CD8-positive, alpha-beta T cell (primary cell): ENCODE measurements at places on chromosomes 1 and 21.
A peak's percentile ranks its signal among the peaks of the same experiment; 100 is the strongest.

- no peak for DNase-seq
Observed at GRCh38 chr1:235275223-235275622, 52.8 kb downstream of the ARID4B start.

DNA sequence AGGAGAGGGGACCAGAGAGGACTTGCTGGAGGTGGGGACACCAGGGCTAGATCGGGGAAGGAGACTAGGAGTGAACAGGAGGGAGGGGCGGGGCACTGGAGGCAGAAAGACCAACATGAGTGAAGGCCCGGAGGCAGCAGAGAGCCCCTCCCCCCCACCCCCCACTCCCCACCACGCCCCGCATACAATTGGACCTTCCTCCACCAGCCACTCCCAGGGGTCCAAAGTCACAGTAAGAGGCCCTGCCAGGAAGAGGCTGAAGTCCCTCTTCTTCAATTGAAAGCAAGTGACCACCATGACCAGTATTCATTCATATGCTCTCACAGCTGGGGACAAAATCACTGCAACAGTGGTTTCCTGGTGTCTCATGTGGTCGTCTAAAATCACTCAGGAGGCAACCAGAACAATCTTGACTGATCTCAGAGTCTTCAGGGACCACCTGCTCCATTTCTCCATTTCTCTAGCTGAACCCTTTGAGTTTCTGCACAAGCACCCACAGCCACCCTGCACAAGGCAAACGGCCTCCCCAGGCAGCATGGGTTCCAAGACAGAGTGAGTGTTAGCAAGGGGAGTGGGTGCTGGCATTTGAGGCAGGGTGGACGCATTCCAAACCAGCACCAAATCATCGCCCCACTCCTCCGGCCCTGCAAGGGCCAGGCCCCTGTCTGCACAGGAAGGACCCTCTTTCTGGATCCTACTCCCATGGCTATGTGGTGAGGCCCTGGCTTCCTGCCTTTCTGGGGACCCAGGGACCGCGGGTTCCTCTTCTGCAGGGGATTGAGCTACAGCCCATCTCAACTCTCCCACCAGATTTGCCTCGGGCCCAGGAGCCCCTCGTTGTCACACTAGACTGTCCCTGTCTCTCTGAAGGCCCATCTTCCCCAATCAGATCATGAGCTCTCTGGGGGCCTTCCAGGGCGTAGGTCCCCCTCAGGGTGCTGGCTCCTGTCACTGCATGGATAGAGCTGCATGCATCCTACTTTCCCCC is 17.0 kb downstream of the LAPTM5 start:
- no peak for DNase-seq

- no peak for DNase-seq
Observed at GRCh38 chr21:35475009-35475408, 425.9 kb upstream of the RUNX1 start.

GRCh38 chr21:35637431-35637830 is 422.9 kb downstream of the SETD4 start:
- no peak for DNase-seq

- DNase-seq = no peak
Observed at GRCh38 chr1:183764981-183765380, 39.9 kb upstream of the RGL1 start.

- no peak for DNase-seq
Observed at GRCh38 chr1:241531195-241532161, 700 bp upstream of the KMO start.

- no peak for DNase-seq
Observed at GRCh38 chr1:221823149-221823548, 81.3 kb upstream of the DUSP10 start.

- peak; percentile 84 for DNase-seq
Observed at GRCh38 chr1:150561974-150562445, 12.8 kb downstream of the ADAMTSL4 start.

GRCh38 chr1:165858967-165859845 is 31.8 kb downstream of the UCK2 start:
- no peak for DNase-seq

GRCh38 chr1:11053758-11054137 is 6.1 kb downstream of the SRM start:
- peak; percentile 20 for DNase-seq

- no peak for DNase-seq
Observed at GRCh38 chr1:1683104-1683905, 9.3 kb downstream of the SLC35E2B start.

DNA sequence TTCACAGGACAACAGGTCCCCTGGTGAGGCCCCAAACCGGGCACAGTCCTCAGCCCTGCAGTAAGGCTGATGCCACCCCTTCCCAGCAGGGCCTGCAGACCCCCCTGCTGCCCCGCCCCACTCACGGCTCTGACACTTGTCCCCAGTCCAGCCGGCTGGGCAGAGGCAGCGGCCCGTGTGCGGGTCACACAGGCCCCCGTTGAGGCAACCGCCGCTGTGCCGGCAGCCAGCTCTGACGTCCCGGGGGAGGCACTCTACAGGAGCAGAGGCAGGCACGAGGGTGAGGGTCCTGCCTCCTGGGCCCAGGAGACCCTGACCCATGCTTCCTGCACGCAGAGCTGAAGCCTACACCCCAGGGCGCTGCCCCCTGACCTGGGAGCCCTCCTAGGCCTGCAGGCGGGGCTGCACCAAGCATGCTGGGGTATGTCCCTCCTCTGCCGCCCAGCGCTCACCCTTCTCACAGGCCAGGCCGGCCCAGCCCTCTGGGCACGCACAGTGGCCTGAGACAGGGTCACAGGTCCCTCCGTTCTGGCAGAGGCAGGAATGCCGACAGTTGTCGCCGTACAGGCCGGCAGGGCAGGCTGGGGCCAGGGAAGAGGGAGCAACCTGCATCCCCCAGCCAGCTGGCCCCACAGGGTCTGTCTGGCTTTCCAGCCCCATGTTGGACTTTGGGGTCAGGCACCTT is 43.9 kb downstream of the ARHGEF16 start:
- no peak for DNase-seq

- DNase-seq = no peak
Observed at GRCh38 chr1:244881552-244882280, 17.4 kb upstream of the HNRNPU start.

DNA sequence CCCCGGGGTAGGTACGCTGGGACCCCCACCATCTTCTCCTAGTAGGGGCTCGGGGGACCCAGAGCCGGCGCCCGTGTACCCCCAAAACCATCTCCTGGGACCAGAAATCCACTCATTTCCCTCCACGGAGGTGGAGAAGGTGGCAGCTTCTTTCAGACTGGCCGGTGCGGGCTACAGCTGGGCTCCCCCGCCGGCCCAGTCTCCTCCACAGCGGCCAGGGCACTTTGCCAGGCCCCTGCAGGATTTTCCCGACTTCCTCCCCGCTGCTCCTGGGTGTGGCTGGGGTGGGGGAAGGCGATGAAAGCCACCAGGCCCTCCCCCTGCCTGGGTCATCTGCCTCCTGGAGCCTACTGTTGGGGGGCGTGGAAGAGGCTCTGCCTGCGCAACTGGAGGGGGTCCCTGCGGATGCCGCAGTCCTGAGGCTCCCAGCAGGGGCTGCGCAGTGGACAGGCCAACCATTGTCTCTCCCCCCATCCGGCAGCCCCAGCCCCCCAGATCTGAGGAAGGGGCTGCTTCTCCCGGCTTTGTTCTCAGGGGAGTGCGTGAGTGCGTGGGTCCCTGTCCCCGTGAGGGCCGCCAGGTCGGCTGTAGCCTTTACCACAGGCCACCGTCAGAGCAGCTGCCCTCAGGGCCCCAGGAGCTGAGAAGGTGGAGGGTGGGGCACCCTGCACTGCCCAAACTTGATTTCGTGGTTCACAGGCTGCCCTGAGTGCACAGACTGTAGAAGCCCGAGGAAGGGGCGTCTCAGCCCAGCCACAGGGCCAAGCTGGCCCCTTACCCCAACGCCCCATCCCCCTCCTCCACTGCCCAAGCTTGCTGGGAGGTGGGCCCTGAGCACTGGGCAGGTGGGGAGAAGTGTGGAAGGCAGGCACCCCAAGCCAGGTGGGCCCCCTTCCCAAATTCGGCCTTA is 1.3 kb downstream of the AGRN start:
- DNase-seq = no peak

- no peak for DNase-seq
Observed at GRCh38 chr21:33286600-33287456, 20.7 kb downstream of the IL10RB start.

GRCh38 chr1:51592711-51593110 is 24.2 kb upstream of the OSBPL9 start:
- no peak for DNase-seq

- no peak for DNase-seq
Observed at GRCh38 chr1:113416496-113416895, 26.2 kb downstream of the MAGI3 start.

- DNase-seq = no peak
Observed at GRCh38 chr1:18526436-18527275, 45.9 kb downstream of the KLHDC7A start.

- DNase-seq = no peak
Observed at GRCh38 chr1:38183096-38183495, 136.5 kb upstream of the POU3F1 start.
